HFF-Myc (cell line): ENCODE measurements at places on chromosomes 11 and 22.

DNA sequence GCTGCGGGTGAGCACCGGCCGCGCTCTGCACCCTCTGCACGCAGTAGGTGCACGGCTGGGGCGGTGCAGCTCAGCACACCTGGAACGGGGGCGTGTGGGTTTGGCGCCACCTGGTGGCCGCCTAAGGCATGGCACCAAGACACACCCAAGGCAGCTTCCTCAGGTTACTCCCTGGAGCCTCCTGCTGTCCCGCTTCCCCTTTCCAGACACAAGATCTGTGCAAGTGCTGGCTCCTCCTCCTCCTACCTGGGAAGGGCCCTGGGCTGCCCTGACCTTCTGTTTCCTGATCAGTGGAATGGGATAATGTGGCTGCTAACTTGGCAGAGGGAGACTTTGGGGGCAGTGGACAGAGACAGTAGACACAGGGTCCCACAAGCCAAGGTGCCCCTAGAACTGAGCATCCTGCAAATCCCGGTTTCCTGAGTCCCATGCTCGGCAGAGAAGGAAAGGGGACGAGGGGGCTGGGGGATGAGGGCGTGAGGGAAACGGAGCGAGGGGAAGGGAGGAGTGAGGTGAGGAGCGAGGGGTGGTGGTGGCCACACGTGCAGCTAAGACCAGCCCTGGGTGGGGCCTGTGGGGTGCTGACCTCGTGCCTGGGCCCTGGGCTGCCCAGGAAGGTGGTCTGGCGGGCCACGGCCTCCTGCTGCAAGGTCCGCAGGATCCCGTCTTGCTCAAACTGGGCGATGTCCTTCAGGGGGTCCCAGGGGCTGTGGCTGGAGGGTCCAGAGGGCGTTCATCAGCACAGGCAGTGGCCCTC is 34.8 kb upstream of the CARS1 start:
- no peak for DNase-seq

GRCh38 chr11:26332572-26332915 is 614 bp downstream of the ANO3 start:
- no peak for DNase-seq

GRCh38 chr11:70555078-70555477 is 156.7 kb downstream of the CTTN start:
- no peak for DNase-seq

DNA sequence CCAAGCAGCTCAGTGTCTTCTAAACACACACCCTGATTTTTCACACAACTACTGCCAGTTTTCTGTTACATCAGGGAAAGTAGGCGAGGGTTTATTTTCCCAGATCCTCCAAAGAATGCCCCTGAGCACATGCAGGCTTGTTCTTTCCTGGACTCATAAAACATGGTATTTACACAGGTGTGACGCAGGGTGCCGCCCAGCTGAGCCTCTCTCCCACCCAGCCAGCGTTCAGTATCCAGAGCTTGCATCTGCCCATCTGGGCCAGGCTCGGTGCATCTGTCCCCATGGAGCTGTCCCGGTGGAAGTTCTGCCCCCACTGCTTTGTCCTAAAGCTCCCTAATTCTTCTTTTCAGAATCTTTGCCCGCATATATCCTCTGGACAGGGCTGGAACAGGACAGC is 44.8 kb upstream of the ISX start:
- no peak for DNase-seq

GRCh38 chr11:294780-295179 is 4.5 kb downstream of the IFITM5 start:
- no peak for DNase-seq

DNA sequence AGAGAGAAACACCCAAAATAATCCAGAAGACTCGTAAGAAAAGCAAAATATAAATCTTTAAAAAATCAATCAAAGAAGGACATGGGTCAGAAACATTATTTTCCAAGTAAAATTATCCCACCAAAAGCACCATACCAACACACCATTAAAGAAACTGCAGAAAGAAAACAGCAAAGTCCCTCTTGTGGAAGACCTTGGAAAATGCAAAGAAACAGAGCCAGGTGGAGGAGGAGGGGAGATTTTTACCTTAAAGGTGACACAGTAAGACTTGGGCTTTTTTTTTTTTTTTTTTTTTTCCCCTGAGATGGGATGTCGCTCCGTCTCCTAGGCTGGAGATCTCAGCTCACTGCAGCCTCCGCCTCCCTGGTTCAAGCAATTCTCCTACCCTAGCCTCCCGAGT is 123.8 kb downstream of the LARGE1 start:
- DNase-seq, result no peak

DNA sequence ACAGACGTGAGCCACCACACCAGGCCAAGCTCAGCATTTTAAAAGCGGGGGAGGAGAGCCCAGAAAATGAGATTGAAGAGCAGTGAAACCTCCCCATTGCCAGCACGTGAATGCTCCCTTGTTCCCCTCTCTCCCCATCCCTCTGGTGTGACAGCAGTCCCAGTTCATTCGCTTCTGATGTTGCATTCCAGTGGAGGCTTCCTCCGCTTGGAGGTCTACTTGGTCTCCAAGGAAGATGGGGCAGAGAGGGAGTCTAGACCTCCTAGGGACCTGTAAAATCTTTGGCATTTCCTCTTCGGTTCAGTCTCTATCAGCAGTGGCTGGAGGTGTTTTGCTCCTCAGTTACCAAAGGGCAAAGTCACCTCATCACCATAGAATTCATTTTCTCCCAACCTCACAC is 30.2 kb upstream of the EP300 start:
- DNase-seq, result no peak
